Stimulated activated CD8-positive, alpha-beta memory T cell treated with anti-CD3 and anti-CD28 coated beads, Interleukin-15, amount 100 ng/mL, for 24 hours (primary cell): ENCODE measurements at places on chromosomes 12 and 14.

DNA sequence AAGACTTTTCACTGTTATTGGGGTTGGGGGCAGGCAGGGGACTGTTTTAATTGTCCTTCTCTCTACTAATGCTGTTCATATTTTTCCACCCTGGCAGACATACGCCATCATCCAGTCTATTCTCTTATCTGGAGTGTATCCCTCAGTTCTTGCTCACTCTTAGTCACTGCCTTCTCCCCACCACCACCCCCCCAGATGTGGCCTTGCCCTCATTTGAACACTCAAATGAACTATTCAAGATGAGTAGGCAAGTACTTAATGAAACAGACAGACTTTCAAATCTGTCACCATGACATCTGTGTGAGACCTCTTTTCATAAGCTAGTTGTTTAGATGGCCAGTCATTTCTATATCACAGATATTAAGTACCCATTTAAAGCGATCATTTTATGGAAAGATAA is 10.1 kb downstream of the NUDT4 start:
- no peak for DNase-seq

DNA sequence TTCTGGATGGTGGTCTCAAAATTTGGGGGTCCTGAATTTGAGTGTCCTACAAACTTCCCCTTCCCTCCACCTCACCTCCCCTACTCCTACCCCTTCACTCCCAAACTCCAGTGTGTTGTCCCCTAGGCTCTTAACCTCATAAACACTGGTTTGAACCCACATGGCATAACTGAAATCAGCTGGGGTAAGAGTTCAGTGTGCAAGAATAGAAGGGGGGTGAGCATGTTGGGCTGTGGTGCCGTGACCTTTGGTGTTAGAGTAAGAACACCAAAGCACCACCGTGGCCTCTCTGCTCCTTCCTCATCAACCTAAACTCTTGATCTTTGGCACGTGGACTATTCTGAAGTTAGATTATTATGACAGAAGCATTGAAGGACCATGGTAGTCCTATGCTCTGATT is 11.0 kb downstream of the PCBP2 start:
- DNase-seq = no peak

- DNase-seq = no peak
Measured at GRCh38 chr12:4809013-4809448, 88.8 kb downstream of the GALNT8 start.

DNA sequence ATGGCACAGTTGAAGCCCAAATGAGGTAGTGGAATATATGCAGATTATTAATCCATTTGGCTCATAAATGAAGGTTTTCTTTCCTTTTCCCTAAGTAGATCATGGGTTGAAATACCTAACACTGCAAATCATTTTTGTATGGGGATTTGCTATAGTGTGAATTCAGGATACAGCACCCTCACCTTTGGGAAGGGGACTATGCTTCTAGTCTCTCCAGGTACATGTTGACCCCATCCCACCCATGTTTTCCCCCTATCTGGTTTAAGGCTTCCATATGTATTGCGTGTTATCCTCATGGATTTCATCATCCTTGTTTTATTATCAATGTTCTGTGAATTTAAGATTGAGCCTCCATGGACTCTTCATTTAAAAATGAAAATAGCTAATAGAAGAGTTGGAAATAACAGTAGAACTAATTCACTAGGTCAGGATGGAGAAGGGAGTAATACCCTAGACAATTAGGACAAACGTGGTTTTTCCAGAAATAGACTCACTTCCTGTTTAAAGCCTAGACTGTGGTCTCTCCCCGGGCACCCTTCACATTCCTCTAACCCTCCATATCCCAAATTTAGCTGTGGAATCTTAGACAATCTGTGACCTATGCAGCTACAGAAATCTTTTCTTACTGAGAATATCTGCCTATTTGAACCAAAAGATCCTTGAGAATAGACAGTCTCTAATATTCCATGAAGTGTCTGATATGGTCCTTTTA is 56.5 kb downstream of the DAD1 start:
- no peak for DNase-seq

- no peak for DNase-seq
Measured at GRCh38 chr12:102735104-102735503, 181.9 kb downstream of the PAH start.

- no peak for DNase-seq
Measured at GRCh38 chr12:56410768-56411167, 38.5 kb downstream of the TIMELESS start.

DNA sequence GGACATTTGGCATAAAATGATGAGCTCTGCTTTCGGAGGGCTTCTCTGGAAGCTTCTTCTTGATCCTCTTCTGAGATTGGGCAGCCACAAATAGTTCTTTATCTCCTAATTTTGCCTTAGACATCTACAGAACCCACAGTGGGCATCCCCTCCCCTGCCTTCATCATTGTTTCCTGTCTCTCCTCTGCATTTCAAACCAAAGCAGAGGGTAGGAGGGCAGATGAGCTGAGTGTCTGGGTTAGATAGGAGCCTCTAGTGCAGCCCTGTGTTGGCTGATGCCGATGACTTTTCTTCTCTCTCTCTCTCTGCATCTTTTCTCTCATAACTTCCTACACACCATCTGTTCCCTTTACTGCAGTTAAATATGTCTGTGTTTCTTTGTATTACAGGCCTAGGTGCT is 8.5 kb upstream of the IL26 start:
- no peak for DNase-seq

DNA sequence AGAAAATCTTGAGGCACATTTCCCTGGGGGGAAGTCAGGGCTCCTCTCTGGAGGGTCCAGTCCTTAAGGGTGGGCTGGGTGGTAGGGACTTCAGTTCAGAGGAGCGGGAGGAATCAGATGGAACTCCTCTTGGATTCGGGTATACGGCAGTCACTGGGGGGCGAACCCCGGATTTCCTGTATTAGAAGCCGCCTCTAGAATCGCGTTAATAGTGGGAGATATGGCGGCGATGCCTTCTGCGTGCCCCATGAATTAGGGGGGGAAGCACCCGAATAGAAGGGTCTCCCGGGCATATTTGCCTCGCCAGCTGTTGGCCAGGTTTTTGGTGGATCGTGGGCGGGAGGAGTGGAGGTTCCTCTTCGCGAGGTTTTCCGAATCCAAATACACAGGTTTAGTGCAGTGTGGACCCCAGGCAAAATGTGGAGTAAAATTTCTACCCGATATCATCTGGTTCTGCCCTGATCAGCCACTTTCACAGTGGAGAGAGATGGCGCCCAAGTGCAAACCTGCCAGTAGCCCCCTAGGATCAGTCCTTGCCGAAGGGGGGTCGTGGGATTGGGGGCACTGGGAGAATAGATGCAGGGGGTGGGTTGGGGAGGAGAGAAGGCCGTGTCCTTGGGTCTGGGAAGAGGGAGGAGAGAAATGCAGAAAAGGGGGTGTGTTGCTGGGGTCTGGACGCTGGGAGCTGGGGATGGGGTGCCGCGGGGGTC is 628 bp downstream of the MEG3 start:
- no peak for DNase-seq

DNA sequence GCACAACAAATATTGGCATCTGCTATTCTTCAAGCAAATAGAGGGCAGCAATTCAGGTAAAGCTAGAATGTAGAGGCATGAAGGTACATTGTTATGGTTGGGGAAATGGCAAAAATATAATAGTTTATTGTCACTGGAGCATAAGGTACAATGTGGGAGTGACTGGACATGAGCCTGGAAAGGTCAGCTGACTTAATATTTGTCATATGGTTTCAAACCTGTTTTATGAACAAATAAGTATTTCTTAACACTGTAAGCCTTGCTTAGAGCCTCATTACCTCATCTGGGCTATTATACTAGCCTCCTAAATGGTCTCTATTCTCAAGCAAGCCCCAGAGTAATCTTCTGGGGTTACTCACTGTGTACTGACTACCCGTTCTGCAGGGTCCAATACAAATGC is 33.7 kb downstream of the FAM177A1 start:
- DNase-seq = no peak
